ENCODE measurements at places on chromosomes 12 and 14. TPM values are rescaled to one million over a fixed set of nuclear protein-coding genes. Genes with fewer than 3 reads are reported as not detected.

The IFNG-AS1 gene
- not detected for total RNA-seq

The SERPINA12 gene
- total RNA-seq, result not detected

The ERBB3 gene
- 1.8 TPM for total RNA-seq

The MGAT4C gene
- not detected for total RNA-seq

The TOMM20L gene
- total RNA-seq, result not detected

The IFI27 gene
- 81.5 TPM for total RNA-seq

The NPFF gene
- total RNA-seq, result not detected

The CPNE8 gene
- total RNA-seq, result 3.9 TPM

The LRTM2 gene
- total RNA-seq, result not detected

The TGM1 gene
- 3.0 TPM for total RNA-seq

The FSCB gene
- not detected for total RNA-seq

The RERG gene
- not detected for total RNA-seq

The DUSP16 gene
- total RNA-seq, result 69.0 TPM

The PTPRQ gene
- total RNA-seq, result not detected

The TMTC2 gene
- 4.5 TPM for total RNA-seq

The CDK4 gene
- total RNA-seq, result 167 TPM

The SCN8A gene
- total RNA-seq, result 2.3 TPM

The SFSWAP gene
- total RNA-seq, result 54.9 TPM

The POTEG gene
- total RNA-seq, result not detected

The MYF5 gene
- total RNA-seq, result not detected

The PRH2 gene
- not detected for total RNA-seq

The CDK17 gene
- 46.9 TPM for total RNA-seq

The TAS2R7 gene
- not detected for total RNA-seq

The SLC35F4 gene
- not detected for total RNA-seq

The CLEC4A gene
- total RNA-seq, result 0.79 TPM

The CAPZA3 gene
- not detected for total RNA-seq

Measured in activated CD8-positive, alpha-beta memory T cell treated with anti-CD3 and anti-CD28 coated beads, Interleukin-2, amount 10 ng/mL, durations not matched to agents 7 days and 5 days (primary cell).